Suprapubic skin (tissue), 4 donors: ENCODE measurements at places on chromosomes 6 and 20. TPM values are rescaled to one million over a fixed set of nuclear protein-coding genes. Genes with fewer than 3 reads are reported as not detected.

GRCh38 chr6:106667022-106667402 lies 37.6 kb downstream of the QRSL1 start:
- H3K27ac ChIP-seq = no peak overlapping the region
- no peaks in the 10 kb centered on the region for H3K27me3 ChIP-seq
- no peak for DNase-seq
- H3K36me3 ChIP-seq = peaks cover 39% of the 10 kb centered on the region
- H3K4me1 ChIP-seq = no peaks in the 10 kb centered on the region
- no peak overlapping the region for H3K4me3 ChIP-seq

DNA sequence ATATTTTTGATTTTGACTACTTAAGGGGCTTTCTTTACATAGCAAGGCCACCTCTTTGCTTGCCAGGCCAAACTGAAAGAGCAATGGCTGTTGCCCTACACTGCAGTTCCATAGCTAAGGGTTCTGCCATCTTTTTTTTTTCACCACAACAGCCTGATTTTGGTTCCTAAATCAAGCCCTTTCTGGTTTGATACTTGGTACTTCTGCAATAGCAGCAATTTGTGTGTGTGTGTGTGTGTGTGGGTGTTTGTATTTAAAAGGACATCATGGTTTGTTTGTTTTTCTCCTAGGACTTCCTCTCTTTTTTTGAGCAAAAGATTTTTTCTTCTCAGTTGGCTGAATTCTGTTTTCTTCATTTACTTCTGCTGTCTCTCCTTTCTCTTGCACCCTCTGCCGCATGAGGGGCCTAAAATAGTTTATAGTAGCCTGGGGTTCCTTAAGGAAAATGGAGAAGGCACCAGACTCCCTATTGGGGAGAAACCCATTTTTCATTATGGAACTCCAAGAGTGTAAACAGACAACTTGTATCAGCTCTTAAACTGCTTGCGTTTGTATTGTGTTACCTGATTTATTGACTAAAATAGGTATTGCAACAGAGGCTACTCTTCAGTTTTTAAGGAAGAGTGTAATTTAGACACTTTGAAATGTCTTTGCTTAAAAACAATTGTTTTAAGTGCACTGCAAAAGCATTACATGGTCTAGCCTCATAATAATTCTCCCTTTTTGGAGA lies 12.2 kb upstream of the GCLC start:
- no peak overlapping the region for H3K27ac ChIP-seq
- no peaks in the 10 kb centered on the region for H3K4me1 ChIP-seq
- no peaks in the 10 kb centered on the region for H3K27me3 ChIP-seq
- DNase-seq = no peak
- H3K4me3 ChIP-seq = no peak overlapping the region
- H3K36me3 ChIP-seq = no peaks in the 10 kb centered on the region

- DNase-seq = peak; percentile 86
- H3K27ac ChIP-seq = peak overlapping the region; percentile 95
- no peaks in the 10 kb centered on the region for H3K27me3 ChIP-seq
- H3K4me1 ChIP-seq = peaks cover 27% of the 10 kb centered on the region
Measured at GRCh38 chr6:13615792-13616120, 621 bp downstream of the NOL7 start.

Gene GNAS
- 334 TPM for total RNA-seq

Gene C6orf15
- total RNA-seq = 5.5 TPM

GRCh38 chr6:63269470-63269869 lies 50.3 kb downstream of the LGSN start:
- no peak overlapping the region for H3K27ac ChIP-seq
- H3K4me3 ChIP-seq = no peak overlapping the region
- no peaks in the 10 kb centered on the region for H3K36me3 ChIP-seq
- H3K27me3 ChIP-seq = no peaks in the 10 kb centered on the region
- no peaks in the 10 kb centered on the region for H3K4me1 ChIP-seq

GRCh38 chr6:162187168-162187935 lies 540.2 kb downstream of the PRKN start:
- H3K27me3 ChIP-seq = no peaks in the 10 kb centered on the region
- no peak overlapping the region for H3K4me3 ChIP-seq
- H3K4me1 ChIP-seq = no peaks in the 10 kb centered on the region
- H3K36me3 ChIP-seq = no peaks in the 10 kb centered on the region

GRCh38 chr20:21213691-21214090 lies 87.8 kb downstream of the KIZ start:
- H3K36me3 ChIP-seq = peaks cover 6% of the 10 kb centered on the region
- no peak overlapping the region for H3K27ac ChIP-seq
- no peaks in the 10 kb centered on the region for H3K27me3 ChIP-seq
- no peaks in the 10 kb centered on the region for H3K4me1 ChIP-seq
- DNase-seq = no peak

DNA sequence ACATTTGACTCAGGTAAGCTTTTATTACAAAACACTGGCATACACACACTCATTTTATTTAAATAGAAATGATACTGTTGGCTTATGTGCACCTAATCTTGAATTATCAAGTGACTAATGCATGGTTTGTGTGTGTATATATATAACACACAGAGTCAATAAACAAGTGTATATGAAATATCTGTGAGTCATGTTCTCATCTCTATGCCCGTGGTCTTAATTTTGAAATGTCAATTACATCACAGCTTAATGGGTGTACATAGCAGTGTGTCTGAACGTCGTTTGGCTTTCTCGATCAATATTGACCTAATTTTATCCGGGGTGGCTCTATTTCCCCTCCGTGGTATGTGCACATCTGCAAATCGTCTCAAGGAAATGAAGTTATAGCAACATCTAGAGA lies 104.0 kb upstream of the ZFP64 start:
- H3K4me1 ChIP-seq = no peaks in the 10 kb centered on the region
- DNase-seq = no peak
- H3K27ac ChIP-seq = no peak overlapping the region
- no peaks in the 10 kb centered on the region for H3K36me3 ChIP-seq
- H3K4me3 ChIP-seq = no peak overlapping the region

DNA sequence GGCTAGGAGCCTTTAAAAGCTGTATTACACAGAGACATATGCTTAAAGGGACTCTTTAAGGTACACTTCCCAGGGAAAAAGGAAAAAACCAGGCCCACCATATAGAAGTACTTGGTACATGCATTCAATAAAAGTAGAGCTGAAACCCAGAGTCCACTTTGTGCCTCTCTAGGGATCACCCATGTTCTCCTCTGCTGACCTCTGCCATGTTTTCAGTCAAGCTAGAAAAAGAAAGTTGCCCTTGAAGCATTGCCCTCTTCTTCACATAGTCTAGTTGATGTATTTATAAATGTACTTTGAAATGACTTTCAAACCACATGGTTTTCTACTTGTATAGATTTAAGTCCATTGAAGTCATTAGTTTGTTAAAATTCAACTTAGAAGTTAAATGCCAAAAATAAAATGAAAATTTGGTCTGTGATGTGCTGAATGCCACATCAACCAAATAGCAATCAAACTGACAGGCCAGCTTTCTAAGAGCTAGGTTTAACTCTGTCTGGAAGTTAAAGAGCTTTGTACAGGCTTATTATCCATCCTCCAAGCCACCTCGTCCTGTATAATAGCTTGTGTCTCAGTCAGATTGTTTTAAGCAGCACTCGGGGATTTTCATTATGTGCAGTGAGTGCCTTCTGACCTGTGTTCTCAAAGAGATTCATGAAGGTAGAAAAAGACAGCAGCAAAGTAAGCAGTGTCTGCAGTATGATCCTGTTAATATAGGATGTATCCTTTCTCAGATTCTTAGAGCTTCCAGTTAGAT lies 238.6 kb upstream of the PLN start:
- H3K27ac ChIP-seq = no peak overlapping the region
- no peak overlapping the region for H3K4me3 ChIP-seq
- H3K36me3 ChIP-seq = no peaks in the 10 kb centered on the region
- DNase-seq = no peak
- H3K27me3 ChIP-seq = no peaks in the 10 kb centered on the region

GRCh38 chr6:37323580-37323979 lies 30.2 kb upstream of the RNF8 start:
- no peak for DNase-seq
- no peak overlapping the region for H3K4me3 ChIP-seq
- no peak overlapping the region for H3K27ac ChIP-seq

Gene PGBD1
- total RNA-seq = 0.64 TPM

Gene TREML1
- total RNA-seq = not detected

Gene CLVS2
- 0.15 TPM for total RNA-seq

DNA sequence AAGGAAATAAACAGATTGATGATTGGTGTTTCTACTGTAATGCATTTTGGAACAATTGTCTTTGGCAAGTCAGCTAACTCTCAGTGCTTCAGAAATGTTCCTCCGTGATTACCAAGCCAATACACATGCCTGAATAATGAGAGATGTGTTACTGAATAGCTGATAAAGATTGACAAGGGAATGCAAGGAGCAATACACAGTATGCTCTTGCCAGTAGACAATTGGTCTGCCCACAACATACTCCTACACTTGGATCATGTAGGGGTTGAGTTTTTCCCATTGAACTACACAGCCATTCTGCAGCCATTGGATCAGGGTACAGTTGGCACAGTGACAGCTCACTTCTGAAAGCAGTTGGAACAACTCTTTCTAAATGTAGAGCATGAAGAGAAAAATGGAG lies 5.6 kb upstream of the GJB7 start:
- no peak overlapping the region for H3K4me3 ChIP-seq
- no peaks in the 10 kb centered on the region for H3K27me3 ChIP-seq
- no peak for DNase-seq
- H3K4me1 ChIP-seq = peaks cover 16% of the 10 kb centered on the region

DNA sequence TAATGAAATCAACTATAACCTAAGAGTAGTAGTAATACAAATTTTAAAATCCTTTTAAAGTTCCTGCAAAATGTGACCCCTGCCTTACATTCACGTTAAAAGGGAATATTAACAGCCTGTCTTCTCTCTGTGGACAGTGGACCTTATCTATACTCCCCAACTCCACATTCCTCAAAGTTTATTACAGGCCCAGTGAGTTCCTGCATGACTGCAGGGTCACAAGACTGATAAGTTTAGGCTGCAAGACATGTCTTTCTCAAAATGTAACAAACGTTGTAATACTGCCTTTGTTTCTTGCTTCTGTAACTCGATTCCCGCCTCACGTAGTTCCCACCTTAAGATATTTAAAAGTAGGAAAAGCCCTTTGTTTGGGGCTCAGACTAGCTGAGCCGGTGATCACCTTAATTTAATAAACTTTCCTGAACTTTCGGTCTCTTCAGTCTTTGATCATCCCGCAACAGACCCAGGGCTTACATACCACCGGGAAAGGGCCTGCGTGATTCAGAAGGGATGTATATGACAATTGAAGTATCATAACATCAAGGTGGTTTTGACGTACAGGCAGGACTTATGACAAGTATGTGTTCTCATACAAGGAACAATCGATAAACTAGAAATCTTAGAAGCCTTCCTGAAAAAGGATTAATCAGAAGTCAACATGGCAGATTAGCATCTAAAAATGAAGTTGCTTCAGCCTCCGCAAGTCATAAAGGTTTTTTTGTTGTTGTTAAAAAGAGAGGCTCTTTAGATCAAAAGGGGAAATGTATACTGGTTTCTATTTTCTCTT lies 3.0 kb downstream of the IL22RA2 start:
- no peak for DNase-seq
- H3K4me3 ChIP-seq = no peak overlapping the region
- H3K27ac ChIP-seq = no peak overlapping the region
- peaks cover 19% of the 10 kb centered on the region for H3K4me1 ChIP-seq
- no peaks in the 10 kb centered on the region for H3K27me3 ChIP-seq
- H3K36me3 ChIP-seq = no peaks in the 10 kb centered on the region

DNA sequence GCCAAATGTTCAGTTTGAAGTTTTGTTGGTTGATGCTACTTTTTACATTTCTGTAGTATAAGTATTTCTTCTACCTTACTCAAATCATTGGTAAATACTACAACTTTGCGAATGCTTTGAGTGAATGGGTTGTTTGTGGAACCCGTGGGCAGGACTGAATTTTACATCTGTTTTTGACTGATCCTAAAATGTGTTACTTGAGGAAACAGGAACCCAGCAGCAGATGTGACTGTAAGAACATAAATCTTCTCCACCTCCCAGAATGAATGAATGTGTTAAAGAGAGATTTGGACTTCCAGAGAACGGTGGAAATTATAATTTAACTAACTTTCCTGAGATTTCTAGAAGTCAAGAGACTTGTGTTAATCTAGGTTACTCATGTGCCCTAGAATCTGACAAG lies 728.5 kb upstream of the MARCKS start:
- H3K4me3 ChIP-seq = no peak overlapping the region
- no peaks in the 10 kb centered on the region for H3K27me3 ChIP-seq
- no peak overlapping the region for H3K27ac ChIP-seq
- H3K36me3 ChIP-seq = no peaks in the 10 kb centered on the region

Gene HINT3
- total RNA-seq = 27.0 TPM

- peaks cover 66% of the 10 kb centered on the region for H3K4me1 ChIP-seq
- H3K36me3 ChIP-seq = peaks cover 9% of the 10 kb centered on the region
- peak overlapping the region; percentile 36 for H3K4me3 ChIP-seq
- H3K27me3 ChIP-seq = no peaks in the 10 kb centered on the region
Measured at GRCh38 chr20:19889011-19889953, 127.9 kb upstream of the NAA20 start.
